ENCODE measurements at places on chromosomes 1 and 21.

GRCh38 chr1:15513192-15513591 is 10.8 kb downstream of the CASP9 start:
- DNase-seq: peak; percentile 31

DNA sequence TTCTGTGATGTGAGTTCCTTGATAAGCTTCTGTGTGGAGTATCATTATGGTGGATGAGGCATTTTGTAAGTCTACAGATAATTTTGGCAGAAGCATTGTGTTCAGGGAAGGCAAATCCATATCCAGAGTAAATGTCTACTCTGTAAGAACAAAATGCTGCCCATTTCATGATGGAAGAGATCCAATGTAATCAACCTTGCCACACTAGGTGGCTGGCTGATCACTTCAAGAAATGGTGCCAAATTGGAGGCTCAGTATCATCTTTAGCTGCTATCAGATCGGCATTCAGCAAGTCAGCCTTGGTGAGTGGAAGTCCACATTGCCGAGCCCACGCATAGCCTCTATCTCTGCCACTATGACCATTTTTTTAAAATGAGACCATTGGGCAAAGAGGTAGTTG is 565.8 kb upstream of the USP24 start:
- no peak for DNase-seq

- DNase-seq: peak; percentile 87
Observed at GRCh38 chr1:2003541-2004131, at the start of gene CFAP74. TSS of gene CFAP74 (minus strand) at chr1:2003786. CDS start at chr1:1990956, 12,830 bp downstream.

DNA sequence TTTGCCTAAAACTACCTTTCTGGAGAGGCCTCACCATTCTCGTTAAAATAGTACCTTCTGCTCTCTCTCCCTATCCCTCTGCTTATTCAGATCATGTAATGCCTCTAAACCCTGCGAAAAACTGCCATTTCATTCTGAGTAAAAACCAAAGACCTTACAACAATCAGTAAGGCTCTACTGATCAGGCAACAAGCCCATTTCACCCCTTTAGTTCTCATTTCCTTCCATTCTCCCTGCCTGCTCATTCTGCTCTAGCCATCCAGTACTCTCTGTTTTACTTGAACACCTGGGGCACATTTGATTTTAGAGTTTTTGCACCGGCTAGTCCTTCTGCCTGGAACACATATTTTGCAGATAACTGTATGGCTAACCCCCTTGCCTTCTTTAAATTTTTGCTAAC is 187.8 kb downstream of the COQ8A start:
- DNase-seq: no peak

DNA sequence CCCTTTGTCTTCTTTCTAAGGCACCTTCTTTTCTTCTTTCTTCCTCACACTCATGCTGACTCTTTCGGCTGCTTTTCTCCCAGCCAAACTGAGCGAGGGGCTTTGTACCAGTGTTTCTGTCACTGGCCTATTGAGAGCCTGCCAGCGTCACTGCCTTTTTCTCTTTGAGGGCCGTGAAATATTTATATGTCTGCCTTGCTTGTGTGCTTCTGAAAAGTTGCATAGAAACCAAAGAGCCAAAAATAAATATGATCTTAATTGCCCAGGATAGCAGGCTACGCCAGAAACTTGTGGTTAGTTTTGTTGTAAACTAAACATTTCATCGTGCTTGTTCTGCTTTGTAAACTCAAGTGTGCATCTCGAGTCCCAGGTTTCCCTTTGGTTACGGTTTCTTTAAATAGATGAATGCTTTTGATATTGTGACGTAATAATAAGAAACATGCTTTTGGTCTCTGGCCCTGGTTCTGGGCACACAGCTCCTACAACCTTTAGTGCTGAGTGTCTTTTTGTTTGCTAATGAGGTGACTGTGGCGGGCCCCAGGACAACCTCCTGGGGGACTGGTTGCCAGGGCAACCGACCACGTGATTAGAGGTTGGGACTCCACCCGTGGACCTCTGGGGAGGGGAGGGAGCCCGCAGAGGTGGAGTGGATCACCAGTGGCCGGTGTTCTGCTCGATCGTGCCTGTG is 10.8 kb downstream of the SLC37A1 start:
- no peak for DNase-seq

GRCh38 chr1:183995322-183996039 is 42.0 kb downstream of the COLGALT2 start:
- DNase-seq: peak; percentile 67

GRCh38 chr1:179036844-179037465 is 11.3 kb downstream of the FAM20B start:
- DNase-seq: no peak

- peak; percentile 41 for DNase-seq
Observed at GRCh38 chr1:117613969-117614729, 8.3 kb downstream of the TENT5C start.

GRCh38 chr21:23384679-23385078 is 2222.6 kb downstream of the MRPL39 start:
- DNase-seq: no peak

DNA sequence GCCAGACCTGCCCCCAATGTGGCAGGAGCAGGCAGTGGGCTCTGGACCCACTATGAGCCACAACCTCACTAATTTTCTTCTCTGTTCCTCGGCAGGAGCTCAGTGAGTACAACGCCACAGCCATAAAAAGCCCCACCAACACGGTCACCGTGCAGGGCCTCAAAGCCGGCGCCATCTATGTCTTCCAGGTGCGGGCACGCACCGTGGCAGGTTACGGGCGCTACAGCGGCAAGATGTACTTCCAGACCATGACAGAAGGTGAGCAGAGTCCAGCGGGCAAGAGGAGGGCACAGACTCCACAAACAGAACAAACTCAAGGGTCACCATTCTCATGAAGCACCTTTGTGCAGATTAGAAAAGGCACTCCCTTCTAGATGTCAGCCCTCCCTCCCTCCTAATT is 79.9 kb downstream of the LACTBL1 start:
- DNase-seq: no peak

GRCh38 chr1:159208175-159208825 is 3.6 kb downstream of the ACKR1 start:
- no peak for DNase-seq

GRCh38 chr1:153623101-153623500 is 4.2 kb downstream of the S100A13 start:
- no peak for DNase-seq

- no peak for DNase-seq
Observed at GRCh38 chr1:107829036-107829770, 135.8 kb downstream of the VAV3 start.

- no peak for DNase-seq
Observed at GRCh38 chr1:211377539-211378450, 51.2 kb downstream of the TRAF5 start.

GRCh38 chr1:5504364-5504740 is 487.9 kb downstream of the NPHP4 start:
- no peak for DNase-seq

GRCh38 chr1:39268112-39268581 is 63.7 kb downstream of the MACF1 start:
- peak; percentile 75 for DNase-seq

DNA sequence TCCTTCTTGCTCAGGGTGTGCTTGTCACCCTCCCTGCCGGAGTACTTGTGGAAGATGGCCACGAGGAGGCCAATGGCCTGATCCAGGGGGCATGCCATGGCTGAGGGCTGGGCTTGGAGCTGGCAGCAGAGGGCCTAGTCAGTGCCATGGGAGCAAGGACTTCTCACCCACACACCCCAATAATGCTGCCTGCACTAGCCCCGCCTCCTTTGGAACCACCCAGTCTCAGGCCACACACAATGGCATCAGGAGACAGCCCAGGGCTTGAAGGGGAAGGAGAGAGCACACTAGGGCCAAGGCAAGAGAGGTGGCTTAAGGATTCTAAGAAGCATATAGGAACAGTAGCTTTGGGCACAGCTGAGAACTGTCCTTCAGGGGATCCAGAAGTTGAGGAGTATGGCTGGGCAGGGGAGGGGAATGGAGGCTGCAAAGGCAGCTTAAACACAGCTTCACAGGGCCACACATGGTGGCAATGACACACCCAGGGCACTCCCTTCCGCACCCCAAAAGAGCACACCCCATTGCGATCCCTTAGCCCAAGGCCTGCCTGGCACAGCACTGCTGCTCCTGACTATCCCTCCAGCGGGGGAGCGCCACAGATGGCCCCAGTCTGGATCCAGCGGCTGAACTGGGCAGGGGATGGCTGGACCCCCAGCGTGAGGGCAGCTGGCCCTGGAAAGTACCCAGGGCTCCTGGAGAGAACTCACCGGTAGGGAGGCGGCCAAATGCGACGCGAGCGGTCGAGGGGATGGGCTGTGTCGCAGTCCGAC is at the start of gene S100A6:
Gene S100A6 (minus strand): TSS at position 750 of the 770 bp plus-strand sequence. CDS start 652 bp downstream, at position 98.
- peak; percentile 38 for DNase-seq

- DNase-seq: no peak
Observed at GRCh38 chr1:102578804-102579203, 529.5 kb downstream of the COL11A1 start.

- no peak for DNase-seq
Observed at GRCh38 chr1:47325528-47325927, 8.1 kb upstream of the CMPK1 start.

- DNase-seq: peak; percentile 100
Observed at GRCh38 chr21:36156339-36156814, 247 bp upstream of the DOP1B start.

- DNase-seq: no peak
Observed at GRCh38 chr1:46617108-46617800, 643 bp upstream of the MOB3C start.

DNA sequence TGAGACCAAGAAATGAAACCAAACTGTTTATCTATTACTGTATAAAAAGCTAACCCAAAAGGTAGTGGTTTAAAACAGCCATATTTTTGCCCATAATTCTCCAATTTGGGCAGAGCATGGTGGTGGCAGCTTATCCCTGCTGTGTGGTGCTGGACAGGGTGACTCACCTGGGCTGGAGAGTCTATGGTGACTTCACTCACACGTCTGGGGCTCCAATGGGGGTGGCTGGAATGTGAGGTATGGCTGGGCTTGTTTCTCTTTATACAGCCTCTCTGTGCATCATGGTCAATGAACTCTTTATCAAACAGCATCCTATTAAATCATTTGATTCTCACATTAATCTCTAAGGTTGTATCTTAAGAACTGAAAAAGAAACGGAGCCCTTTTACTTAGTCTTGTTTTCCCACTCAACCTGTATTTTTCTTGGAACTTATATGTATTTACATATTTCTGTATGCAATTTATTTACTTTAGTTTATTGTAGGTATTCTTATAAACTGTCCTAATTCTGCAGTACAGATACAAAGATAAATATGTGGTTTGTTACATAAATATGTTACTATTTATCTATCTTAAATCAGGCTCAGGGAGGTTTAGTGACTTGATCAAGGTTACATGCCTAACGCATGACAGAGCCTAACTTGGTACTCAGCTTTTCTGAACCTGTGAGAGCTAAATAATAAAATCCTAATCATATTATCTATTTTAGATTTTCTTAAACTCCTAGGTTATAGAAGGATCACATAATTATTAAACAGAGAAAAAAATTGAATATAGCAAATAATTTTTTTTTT is 37.5 kb upstream of the WLS start:
- DNase-seq: peak; percentile 93

- peak; percentile 65 for DNase-seq
Observed at GRCh38 chr1:110783292-110783918, 89.5 kb upstream of the CD53 start.

- DNase-seq: no peak
Observed at GRCh38 chr1:165434281-165434680, 10.6 kb downstream of the RXRG start.

DNA sequence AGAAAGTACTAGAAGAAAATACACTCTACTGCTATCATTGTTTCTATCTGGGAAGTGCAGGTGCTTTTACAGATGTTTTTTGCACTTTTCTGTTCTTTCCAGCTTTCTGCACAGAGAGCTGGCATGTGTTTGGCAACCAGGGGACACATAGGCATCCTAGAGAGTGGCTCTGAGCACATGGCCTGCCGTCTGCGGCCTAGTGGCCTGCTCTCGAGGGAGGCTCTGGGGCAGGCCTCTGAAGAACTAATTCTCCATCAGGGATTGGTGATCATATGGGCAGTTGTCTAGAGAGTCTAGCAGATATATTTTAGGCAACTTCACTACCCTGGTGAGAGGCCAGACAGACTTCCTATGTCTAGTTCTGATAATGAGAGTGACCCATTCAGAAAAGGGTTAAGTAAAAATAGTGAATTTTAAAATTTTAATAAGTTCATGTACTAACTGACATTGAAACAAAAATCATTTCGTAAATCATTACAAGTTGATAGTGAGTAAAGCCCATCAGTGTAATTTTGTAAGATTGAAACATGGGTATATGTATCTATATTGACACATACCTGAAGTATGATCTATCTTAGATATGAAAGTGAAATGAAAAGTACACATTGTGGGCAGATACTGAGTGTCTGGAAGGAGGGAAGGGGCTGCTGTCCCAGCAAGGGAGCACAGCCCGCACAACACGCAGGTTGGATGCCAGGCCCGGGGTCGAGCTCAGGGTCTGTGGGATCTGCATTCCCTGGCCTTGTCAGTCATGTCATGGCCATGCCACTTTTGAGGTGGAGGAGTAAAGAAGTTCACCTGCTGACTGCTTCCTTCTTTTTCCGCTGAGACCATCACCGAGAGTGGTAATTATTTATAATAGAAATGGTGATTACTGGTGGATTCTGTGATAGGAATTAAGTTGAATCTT is 79.8 kb downstream of the PCBP3 start:
- no peak for DNase-seq

GRCh38 chr1:112344754-112345423 is 51.1 kb upstream of the CTTNBP2NL start:
- no peak for DNase-seq

- no peak for DNase-seq
Observed at GRCh38 chr1:64318428-64318827, 115.0 kb downstream of the UBE2U start.

GRCh38 chr21:29630441-29630840 is 309.4 kb downstream of the GRIK1 start:
- DNase-seq: no peak

DNA sequence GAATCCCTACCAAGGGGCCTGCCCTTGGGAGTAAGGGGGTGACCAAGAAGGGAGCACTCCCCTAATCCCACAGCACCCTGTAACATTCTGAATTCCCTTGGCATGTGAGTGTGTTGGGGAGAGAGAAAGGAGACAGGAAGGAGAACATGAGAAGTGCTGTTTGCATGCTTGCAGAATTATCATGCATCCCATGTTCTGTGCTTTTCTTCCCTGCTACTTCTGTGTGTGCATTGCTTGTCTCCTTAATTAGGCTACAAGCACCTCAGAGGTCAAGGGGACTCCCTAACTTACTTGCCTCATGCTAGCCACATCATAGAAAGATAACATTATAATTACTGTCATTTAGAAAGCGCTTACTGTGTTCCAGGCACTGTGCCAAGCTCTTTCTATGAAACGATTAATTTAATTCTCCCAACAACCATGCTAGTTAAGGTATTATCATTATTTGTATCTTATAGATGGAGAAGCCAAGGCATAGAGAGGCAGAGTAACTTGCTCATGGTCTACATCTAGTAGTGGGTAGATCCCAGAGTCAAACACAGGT is 11.1 kb downstream of the NOS1AP start:
- no peak for DNase-seq

- no peak for DNase-seq
Observed at GRCh38 chr1:63973005-63973419, 199.2 kb downstream of the ROR1 start.

DNA sequence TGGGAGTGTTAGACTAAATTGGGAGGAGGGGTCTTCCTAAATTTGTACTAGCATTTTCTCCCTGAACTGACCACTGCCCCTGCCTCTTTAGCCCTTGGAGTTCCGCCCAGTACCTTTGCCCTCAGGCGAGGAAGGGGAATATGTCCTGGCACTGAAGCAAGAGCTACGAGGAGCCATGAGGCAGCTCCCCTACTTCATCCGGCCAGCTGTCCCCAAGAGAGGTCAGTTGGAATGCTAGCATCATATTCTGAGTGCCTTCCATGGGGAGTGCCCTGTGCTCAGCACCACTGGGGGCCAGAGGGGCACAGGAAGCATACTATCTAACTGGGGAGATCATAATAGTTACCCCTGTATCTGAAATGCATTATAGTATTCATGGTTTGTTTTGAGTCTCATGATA is 10.7 kb downstream of the POLR3GL start:
- DNase-seq: no peak

Measured in islet precursor cell (in vitro differentiated cells).